ENCODE measurements at places on chromosomes 16 and 17. TPM values are rescaled to one million over a fixed set of nuclear protein-coding genes. Genes with fewer than 3 reads are reported as not detected.

DEXI gene
- 41.3 TPM for total RNA-seq

KRTAP2-1 gene
- total RNA-seq = not detected

MIF4GD gene
- total RNA-seq = 25.5 TPM

CLEC18C gene
- 0.98 TPM for total RNA-seq

NPIPA7 gene
- total RNA-seq = 7.5 TPM

Data from mucosa of gallbladder (tissue), 1 donor.